ENCODE measurements at places on chromosomes 3 and 15.

DNA sequence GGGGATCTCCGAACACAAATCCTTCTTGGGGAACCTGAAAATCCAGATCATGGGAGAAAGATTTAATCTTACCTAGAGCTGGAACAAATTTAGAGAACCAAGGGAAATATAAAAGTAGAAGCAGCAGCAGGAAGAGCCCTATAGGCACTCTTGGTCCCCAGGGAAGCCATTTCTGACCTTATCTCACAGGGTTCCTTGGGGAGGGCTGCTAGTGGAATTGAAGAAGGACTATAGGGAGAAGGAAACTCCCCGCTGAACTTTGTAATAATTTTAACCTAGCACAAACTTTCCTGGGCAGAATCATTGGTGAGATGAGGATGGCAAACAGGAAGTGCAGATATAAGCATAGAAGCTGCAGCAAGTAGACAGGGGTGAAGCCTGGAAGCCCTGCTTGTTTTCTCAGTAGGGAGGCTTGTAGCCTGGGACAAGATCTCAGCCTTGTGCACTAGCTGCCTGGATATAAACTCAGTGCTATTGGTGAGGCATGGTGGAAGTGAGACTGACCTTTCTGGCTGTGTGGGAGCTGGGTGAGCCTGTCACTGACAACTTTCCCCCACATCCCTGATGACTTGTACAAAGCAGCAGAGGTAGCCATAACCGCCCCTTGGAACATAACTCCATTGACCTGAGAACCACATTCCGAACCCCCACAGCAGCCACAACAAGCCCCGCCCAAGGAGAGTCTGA is 343.0 kb upstream of the TGFBR2 start:
- no peaks in the 10 kb centered on the region for H3K27me3 ChIP-seq
- H3K4me1 ChIP-seq, result peaks cover 26% of the 10 kb centered on the region
- no peak for DNase-seq
- no peaks in the 10 kb centered on the region for H3K36me3 ChIP-seq

GRCh38 chr3:53123953-53124352 is 6.3 kb downstream of the RFT1 start:
- DNase-seq, result no peak
- no peak overlapping the region for H3K27ac ChIP-seq
- 0 out of 2 replicates have a peak, but pooled peaks cover under 1% of the 10 kb centered on the region for H3K4me1 ChIP-seq
- H3K27me3 ChIP-seq, result no peaks in the 10 kb centered on the region
- H3K4me3 ChIP-seq, result no peak overlapping the region
- H3K36me3 ChIP-seq, result peaks cover 39% of the 10 kb centered on the region

GRCh38 chr3:88033079-88033478 is 25.7 kb downstream of the CGGBP1 start:
- no peak for DNase-seq
- H3K27ac ChIP-seq, result no peak overlapping the region
- H3K4me3 ChIP-seq, result no peak overlapping the region
- H3K4me1 ChIP-seq, result peaks cover 18% of the 10 kb centered on the region
- no peaks in the 10 kb centered on the region for H3K27me3 ChIP-seq
- H3K36me3 ChIP-seq, result no peaks in the 10 kb centered on the region

GRCh38 chr15:23033979-23034378 is 5.4 kb downstream of the TUBGCP5 start:
- no peak overlapping the region for H3K4me3 ChIP-seq
- H3K36me3 ChIP-seq, result peaks cover 52% of the 10 kb centered on the region
- no peak overlapping the region for H3K27ac ChIP-seq
- H3K4me1 ChIP-seq, result peaks cover 7% of the 10 kb centered on the region
- H3K27me3 ChIP-seq, result no peaks in the 10 kb centered on the region

DNA sequence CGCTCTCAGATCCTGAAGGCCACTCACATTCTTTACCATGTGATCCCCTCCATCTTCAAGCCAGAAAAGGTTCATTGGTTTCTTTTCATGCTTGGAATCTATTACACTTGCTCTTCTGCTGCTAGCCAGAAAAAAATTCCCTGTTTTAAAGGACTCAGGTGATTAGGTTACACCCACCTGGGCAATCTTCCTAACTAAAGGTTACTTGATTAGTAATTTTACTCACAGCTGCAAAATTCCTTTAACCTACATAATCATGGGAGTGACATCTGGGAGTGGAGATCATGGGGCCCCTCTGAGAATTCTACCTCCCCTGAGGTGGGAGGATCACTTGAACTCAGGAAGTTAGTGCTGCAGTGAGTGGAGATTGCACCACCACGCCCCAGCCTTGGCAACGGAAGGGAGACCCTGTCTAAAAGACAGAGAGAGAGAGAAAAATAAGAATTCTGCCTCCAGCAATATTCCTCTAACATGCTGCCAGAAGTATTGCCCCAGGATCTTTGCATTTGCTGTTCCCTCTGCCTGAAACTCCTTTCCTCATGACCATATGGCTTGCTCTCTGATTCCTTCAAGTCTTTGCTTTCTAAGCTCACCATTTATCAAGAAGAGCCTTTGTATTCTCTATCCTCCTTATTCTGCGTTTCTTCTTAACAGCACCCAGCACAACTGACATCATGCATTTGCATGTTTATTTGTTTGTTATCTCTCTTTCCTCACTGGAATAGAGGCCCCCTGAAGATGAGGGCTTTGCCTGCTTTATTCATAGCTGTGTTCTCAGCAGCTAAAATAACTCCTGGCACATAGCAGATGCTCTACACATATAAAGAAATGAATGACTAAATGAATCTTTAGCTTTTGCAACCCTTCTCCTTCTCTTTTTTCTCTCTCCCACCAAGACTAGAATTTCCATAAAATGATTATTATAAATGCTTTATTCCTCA is 68.2 kb downstream of the EDEM1 start:
- no peak for DNase-seq
- no peak overlapping the region for H3K4me3 ChIP-seq
- no peak overlapping the region for H3K27ac ChIP-seq
- no peaks in the 10 kb centered on the region for H3K4me1 ChIP-seq
